ENCODE measurements at places on chromosomes 6 and 20. TPM values are rescaled to one million over a fixed set of nuclear protein-coding genes. Genes with fewer than 3 reads are reported as not detected.
A peak's percentile ranks its signal among the peaks of the same experiment; 100 is the strongest.

DNA sequence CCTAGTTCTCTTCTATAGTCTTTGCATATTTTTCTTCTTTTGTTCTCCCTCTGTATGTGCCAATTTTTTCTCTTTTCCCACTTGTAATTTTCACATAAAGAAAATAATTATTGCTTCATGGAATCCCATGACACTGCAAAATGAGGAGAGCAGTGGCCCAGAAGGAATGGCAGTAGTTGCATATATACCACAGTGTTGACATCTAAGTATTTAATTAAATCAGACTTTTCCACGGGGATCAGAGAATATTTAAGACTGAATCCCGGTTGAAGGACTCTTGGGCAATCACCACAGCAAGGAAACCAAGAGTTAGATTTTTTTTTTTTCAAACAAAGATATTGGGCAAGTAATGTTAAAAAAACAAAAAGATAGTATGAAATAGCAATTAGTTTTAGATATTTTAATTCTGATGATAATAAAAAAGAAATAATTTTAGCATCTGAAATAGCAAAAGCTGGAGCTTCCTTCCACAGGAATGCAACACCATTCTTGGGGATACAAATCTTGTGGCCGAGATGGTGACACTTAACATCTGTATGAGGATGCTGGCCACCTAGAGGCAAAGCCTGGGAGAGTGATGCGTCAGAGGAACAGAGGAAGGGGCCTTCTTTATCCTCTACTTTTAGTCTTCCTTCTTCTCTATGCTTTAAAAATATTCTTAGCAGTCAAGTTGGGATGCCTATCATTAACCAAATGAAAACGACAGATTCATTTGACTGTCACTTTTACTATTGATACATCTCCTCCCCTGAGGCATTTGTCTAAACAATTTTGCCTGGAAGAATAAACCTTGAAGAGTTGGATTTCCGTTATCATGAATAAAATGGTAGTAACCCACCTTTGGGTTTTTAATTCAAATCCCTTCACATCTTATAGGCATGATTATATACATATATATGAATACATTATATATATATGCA is 356.2 kb downstream of the GJA1 start:
- no peaks in the 10 kb centered on the region for H3K36me3 ChIP-seq
- H3K27ac ChIP-seq = no peak overlapping the region
- DNase-seq = no peak
- no peaks in the 10 kb centered on the region for H3K27me3 ChIP-seq

- no peaks in the 10 kb centered on the region for H3K27me3 ChIP-seq
- DNase-seq = no peak
- no peak overlapping the region for H3K4me3 ChIP-seq
- H3K27ac ChIP-seq = peak overlapping the region; percentile 81
- no peaks in the 10 kb centered on the region for H3K36me3 ChIP-seq
- H3K4me1 ChIP-seq = peaks cover 21% of the 10 kb centered on the region
Measured at GRCh38 chr20:62646851-62647520, 4.7 kb downstream of the SLCO4A1 start.

- no peak overlapping the region for H3K27ac ChIP-seq
- H3K27me3 ChIP-seq = no peaks in the 10 kb centered on the region
- H3K36me3 ChIP-seq = no peaks in the 10 kb centered on the region
- no peak overlapping the region for H3K4me3 ChIP-seq
- DNase-seq = no peak
- no peaks in the 10 kb centered on the region for H3K4me1 ChIP-seq
Measured at GRCh38 chr6:5638666-5639065, 368.1 kb downstream of the NRN1 start.

SERPINB6 gene
- total RNA-seq = 145 TPM

KIF25 gene
- 0.32 TPM for total RNA-seq

Measured in ovary (tissue), 10 donors.